ENCODE measurements at places on chromosomes 6 and 20.
A peak's percentile ranks its signal among the peaks of the same experiment; 100 is the strongest.

DNA sequence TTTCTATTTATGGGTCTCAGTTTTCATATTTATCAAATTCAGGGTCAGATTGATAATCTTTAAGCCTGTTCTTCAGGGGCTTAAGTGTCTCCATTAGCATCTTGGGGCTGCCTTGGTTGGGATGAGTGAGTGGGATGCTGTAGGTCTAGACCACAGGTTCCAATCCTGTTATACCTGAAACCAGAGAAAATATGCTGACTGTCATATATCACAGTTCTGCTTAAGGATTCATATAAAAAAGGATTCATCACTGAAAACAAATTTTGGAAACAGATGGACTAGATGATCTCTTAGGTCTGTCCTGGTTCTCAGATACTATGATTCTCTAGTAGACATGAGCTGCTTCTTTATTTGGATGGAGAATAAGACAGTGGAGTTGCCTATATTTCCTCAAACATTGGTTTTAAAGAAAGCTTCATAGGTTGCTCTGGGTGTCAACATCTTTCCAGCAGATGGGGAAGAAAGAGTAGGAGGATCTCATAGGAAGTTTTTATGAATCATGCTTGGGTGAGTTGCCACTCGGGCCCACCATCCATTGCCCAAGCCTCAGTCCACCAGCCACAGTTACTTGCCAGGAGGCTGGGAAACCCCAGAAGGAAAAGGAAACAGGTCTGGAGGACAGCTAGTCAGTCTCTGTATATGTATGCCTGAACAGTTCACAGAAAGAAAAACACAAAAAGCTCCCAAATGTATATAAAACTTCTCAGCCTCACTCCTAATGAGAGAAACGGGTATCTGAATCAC is 42.9 kb upstream of the MAP7 start:
- no peak for DNase-seq

- no peak for DNase-seq
Measured at GRCh38 chr20:61763740-61764400, 301.8 kb downstream of the TAF4 start.

DNA sequence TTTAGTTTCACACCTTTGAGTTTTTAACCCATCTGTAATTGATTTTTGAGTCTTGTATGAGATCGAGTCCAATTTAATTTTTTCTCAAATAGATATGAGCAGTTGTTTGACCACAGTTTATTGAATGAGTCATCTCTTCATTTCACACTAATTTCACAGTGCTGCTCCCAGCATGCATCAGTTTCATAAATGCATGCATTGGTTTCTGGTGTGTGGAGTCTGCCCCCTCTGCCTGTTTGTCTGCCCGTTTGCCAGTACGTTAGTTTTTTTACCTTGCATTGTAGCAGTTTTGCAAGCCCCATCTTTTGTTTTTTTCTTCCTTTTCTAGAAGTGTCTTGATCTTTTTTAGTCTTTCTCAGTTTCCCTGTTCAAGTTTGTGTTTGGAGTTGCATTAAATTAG is 11.9 kb downstream of the SLX4IP start:
- DNase-seq: peak; percentile 36

GRCh38 chr20:7113577-7114466 is 346.3 kb downstream of the BMP2 start:
- DNase-seq: no peak

- no peak for DNase-seq
Measured at GRCh38 chr6:87762116-87762515, 60.1 kb upstream of the AKIRIN2 start.

- DNase-seq: no peak
Measured at GRCh38 chr6:25419879-25420278, 140.7 kb downstream of the CARMIL1 start.

GRCh38 chr20:31568041-31568731 is 36.9 kb upstream of the ID1 start:
- no peak for DNase-seq

- no peak for DNase-seq
Measured at GRCh38 chr6:165635965-165636364, 27.1 kb downstream of the PDE10A start.

GRCh38 chr20:11302436-11302835 is 615.3 kb upstream of the BTBD3 start:
- DNase-seq: no peak

GRCh38 chr6:163651426-163651825 is 236.9 kb downstream of the QKI start:
- no peak for DNase-seq

DNA sequence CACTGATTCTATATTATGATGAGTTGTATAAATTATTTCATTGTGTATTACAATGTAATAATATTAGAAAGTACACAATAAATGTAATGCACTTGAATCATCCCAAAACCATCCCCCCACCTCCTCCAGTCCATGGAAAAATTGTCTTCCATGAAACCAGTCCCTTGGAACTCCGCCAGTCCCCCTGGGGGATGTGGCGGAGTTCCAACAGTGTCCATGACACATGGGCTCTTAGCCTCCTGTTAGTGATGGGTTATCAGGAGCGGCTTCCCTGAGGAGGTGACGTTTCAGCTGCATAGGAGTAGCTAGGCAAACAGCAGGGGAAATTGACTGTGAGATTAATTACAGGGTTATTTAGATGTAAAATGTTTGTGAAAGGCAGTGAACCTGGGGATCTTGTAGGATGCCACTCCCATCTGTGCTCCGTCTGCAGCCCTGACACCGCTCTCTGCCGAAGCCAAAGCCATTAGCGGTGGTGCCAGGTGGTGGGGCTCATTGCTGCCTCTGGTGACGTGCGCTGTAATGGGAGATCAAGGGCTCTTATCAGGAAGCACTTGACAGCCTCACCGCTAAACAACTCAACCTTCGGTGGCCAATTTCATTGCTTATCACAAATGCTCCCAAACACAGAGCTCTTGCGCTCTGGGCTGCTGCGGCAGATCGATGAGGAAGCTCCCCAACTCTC is 81.6 kb upstream of the MC3R start:
- no peak for DNase-seq

- no peak for DNase-seq
Measured at GRCh38 chr6:162019349-162019748, 708.2 kb downstream of the PRKN start.

GRCh38 chr6:106272287-106272686 is 53.3 kb downstream of the ATG5 start:
- DNase-seq: no peak

DNA sequence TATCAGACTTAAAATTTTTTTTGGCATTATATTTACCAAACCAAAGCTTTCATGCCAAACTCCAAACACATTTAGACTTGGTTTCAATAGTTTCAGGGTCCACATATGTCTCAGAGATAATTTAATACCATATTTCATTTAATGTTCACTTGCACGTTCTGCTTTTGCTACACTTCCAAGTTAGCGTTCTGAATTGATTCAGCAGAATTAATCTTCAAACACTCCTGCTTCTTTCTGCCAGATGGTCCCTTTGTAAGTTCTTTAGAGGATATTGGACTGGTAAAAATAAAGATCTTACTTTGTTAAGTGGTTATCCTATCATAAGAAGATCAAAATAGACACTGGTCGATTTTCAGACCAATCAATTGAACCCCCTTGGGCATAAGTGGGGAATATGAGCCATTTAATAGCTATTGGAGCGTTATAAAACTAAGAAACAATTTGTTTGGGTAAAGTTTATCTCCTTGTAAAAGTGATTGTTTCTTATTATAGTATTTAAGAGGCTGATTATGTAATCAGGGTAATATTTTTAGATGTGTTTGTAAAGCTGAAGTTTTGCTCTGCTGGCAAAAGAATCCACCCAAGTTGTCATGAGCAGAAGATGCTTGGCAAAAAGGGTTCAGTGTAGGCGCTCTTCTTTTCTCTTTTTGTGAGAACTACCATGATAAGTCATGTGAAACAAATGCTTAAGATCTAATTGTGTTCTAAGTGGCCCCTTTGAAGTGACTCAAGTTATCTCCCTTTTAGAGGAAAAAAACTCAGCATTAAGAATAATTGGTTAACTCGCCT is 92.2 kb downstream of the MCHR2 start:
- DNase-seq: no peak

- no peak for DNase-seq
Measured at GRCh38 chr6:781350-781961, 88.5 kb upstream of the EXOC2 start.

GRCh38 chr6:152204591-152204990 is 397.1 kb downstream of the ESR1 start:
- no peak for DNase-seq

GRCh38 chr6:5663259-5663658 is 343.5 kb downstream of the NRN1 start:
- DNase-seq: no peak

- DNase-seq: no peak
Measured at GRCh38 chr6:136178749-136179148, 71.4 kb downstream of the MTFR2 start.

DNA sequence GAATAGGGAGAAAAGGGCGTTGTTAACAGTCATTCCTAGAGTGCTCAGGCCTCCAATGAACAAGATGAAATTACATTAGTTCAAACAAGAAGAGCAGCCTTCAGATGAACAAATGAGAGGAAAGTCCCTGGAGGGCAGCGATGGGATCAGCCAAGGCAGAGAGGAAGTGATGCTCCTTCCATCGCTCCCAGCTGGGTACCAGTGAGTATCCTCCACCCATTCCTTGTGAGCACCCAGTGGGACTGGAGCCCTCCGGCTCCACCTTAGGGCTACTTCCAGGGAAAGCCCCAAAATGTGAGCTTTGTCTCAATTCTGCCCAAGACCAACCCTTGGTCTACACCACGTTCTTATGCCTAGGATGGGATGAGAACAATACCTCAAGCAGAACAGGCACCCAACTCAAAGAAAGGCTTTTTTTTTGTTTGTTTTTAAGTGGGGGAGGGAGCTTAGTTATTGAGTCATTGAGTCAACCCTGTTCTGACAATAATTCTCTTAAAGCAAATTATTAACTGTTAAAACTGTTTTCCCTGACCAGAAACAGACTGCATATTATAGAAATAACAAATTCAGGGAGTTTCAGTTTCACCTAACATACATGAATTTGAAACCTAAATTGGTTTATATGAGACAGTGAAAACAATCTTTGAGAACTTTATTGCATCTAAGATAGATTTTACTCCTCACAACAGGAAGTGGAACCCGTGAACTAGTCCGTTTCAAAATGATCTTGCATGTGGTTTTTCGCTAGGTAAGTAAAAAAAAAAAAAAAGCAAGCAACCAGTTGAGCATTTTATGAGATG is 106.9 kb downstream of the IPCEF1 start:
- DNase-seq: no peak

- peak; percentile 95 for DNase-seq
Measured at GRCh38 chr6:53794720-53795339, at the start of gene LRRC1. Gene LRRC1 (plus strand): TSS chr6:53795005. CDS start chr6:53795257, 252 bp downstream.

GRCh38 chr20:50381771-50382593 is 128.2 kb upstream of the PTPN1 start:
- DNase-seq: peak; percentile 46

DNA sequence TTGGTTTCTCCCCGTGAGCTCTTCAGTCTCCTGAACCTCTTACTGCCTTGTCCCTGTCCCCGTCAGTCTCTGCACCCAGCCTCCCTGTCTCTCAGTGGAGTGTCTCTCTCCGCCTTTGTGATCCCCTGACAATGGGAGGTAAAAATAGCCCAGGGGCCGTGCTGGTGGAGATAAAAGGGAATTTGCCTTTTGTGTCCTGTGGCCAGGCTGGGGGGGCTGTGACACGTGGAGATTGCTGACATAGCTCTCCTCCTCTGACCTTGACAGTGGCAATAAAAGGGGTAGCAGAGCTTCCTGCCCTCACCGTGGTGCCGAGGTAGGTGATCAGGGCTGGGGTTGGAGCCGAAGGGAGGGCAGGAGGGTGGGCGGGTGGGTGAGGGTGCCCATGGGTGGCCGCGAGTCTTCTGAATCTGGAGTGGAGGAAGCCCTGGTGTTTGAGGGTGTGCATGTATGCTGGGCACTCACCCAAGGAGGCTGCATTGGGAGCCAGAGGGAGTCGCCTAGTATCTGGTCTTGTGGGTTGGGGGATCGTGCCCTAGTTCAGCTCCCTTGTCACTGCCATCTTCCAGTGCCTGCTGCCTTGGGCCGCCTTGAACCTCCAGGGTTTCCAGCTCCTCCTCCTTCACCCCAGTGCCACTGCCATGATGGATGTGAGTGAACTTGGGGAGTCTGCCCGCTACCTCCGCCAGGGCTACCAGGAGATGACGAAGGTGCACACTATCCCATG is 21.9 kb downstream of the MYH7B start:
- DNase-seq: no peak

GRCh38 chr20:24411003-24411833 is 58.2 kb upstream of the SYNDIG1 start:
- DNase-seq: no peak

DNA sequence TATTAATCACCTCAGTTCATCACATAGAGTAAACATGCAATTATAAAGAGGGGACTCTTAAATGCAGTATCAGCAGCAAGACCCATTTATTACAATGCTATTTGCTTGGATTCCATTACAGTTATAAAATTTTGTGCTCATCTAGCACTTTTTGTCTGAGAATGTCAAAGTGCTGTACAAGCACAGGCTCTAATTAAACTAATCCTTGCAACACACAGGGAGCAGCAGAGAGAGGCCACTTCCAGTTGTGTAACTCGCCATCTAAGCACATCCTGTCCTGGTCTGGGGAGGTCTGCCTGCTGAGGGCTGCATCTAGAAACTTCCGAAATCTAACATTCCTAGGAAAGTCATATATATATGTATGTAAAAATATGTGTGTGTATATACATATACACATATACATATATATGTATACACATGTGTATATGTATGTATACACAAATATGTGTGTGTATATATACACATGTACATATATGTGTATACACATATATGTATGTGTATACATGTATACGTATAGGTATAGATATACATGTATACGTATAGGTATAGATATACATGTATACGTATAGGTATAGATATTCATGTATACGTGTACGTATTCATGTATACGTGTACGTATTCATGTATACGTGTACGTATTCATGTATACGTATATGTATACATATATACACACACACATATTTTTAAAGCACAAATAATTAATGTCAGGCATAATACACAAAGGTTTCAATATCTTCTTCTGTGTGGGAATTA is 136.4 kb upstream of the JARID2 start:
- no peak for DNase-seq

DNA sequence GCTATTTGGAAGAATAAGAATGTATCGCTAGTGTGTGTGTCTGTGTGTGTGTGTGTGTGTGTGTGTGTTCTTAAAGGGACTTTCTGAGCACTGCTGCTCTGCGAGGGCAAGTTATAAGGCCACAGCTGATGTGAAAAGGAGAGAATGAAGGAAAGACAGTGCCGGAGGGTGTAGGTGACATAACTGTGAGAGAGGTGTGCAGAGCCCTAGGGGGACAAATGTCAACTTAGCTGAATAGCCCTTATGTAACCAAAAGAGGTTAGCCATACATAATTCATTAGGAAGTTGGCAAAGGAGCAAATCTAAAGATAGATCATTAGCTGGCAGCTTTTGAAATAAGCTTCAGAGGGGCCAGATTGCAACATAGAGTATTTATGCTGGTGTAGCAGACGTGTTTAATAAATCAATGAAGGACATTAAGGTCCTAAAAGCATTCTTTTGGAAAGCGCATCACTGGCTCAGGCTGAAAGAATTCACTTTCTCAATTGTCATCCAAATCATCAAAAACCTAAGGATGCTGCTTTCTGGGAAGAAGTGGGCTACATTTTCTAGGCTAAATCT is 81.0 kb downstream of the NDUFAF5 start:
- DNase-seq: no peak
